ENCODE measurements at places on chromosomes 3 and 15. TPM values are rescaled to one million over a fixed set of nuclear protein-coding genes. Genes with fewer than 3 reads are reported as not detected.

GRCh38 chr3:33889394-33890039, 91.1 kb downstream of the PDCD6IP start:
- DNase-seq = no peak

Gene CPB1
- total RNA-seq = 6.9 TPM

Gene TRH
- total RNA-seq = not detected

GRCh38 chr3:138210528-138210927, 23.4 kb downstream of the ARMC8 start:
- no peak for DNase-seq

GRCh38 chr3:36926292-36926897, 18.5 kb downstream of the TRANK1 start:
- no peak for DNase-seq

Measured in upper lobe of right lung (tissue), 1 donor.